ENCODE measurements at places on chromosomes 3 and 15.

DNA sequence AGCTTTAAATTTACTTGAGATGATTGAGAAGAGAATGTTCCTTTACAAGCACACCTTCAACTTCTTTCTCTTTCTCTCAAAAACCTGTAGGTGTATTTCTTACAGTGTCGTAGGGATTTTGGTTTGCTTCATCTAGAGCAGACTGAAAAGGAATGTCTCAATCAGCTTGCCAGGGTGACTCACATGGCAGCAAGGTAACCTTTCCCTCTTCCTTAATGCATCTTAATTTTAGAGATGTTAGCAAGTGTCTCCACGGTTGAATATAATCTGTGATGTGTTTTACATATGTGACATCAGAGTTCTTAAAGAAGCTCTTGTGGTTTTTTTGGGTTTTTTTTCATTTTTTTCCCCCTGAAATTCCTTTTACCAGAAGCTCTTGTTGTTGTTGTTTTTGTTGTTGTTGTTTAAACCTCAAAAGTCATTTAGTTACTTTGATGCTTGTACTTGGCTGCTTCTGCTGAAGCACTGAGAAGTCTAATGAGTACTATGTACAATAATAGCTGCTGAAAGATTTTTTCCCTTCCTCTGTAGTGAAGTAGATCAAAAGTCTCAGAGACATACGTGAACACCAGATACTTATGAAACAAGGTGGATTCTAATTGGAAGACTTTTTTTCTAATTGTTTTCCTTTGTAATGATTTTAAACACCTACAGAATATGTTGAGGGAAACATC lies 83.1 kb downstream of the RETNLB start:
- no peak for DNase-seq

DNA sequence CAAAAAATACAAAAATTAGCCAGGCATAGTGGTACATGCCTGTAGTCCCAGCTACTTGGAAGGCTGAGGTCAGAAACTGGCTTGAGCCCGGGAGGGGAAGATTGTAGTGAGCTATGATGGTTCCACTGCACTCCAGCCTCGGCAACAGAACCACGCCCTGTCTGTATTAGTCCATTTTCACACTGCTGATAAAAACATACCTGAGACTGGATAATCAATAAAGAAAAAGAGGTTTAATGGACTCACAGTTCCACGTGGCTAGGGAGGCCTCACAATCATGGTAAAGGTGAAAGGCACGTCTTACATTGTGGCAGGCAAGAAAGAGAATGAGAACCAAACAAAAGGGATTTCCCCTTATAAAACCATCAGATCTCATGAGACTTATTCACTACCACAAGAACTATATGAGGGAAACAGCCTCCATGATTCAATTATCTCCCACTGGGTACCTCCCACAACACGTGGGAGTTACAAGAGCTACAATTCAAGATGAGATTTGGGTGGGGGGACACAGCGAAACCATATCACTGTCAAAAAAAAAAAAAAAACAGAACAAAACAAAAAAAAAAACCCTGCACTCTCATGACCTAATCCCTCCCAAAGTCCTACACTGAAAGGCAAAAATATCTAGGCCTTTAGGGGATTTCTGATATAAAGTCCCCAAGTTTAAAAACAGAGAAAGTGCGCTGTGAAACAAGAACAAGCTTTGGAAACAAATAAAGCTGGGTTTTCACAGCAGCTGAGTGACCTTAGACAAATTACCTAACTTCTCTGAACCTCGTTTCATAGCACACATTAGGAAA lies 224.7 kb downstream of the IGSF11 start:
- peak; percentile 1 for DNase-seq

DNA sequence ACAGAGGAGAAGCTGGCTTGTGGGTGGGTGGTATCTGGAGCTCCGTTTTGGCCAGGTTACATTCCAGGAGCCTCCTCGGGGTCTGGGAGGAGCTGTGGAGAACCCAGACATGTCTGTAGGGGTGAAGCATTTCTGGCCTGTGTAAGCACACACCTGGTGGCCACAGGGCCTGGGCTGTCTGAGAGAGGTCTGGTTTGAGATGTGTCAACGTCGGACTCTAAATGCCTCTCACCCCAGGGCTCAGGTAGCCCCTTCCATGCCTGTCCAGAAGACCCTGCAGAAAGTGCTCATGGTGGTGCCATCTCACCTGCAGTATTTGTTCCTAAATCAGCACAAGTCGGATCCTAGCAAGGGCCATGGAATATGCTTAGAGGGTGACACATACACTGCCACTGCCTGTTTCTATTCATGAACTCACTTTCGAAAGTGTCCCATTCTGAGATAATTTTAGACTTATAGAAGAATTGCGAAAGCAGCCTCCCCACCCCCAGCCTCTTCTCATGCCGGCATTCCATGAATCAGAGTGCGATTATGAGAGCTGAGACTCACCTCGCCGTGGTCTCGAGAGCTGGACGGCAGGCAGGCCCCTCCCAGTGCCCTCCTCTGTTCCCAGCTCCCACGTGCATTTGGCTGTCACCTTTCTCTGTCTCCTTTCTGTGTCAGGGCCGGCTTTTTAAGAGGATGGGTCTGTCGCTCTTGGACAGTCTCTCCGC lies 63.7 kb downstream of the KLF15 start:
- DNase-seq = no peak

GRCh38 chr3:194741916-194742315 lies 56.2 kb downstream of the FAM43A start:
- DNase-seq = no peak

Measured in suppressor macrophage (primary cell).